ENCODE measurements at places on chromosomes 6 and 20.

- no peak for DNase-seq
Observed at GRCh38 chr20:18272451-18272850, 15.9 kb upstream of the ZNF133 start.

- DNase-seq, result no peak
Observed at GRCh38 chr20:57385940-57386339, 5.3 kb upstream of the RBM38 start.

DNA sequence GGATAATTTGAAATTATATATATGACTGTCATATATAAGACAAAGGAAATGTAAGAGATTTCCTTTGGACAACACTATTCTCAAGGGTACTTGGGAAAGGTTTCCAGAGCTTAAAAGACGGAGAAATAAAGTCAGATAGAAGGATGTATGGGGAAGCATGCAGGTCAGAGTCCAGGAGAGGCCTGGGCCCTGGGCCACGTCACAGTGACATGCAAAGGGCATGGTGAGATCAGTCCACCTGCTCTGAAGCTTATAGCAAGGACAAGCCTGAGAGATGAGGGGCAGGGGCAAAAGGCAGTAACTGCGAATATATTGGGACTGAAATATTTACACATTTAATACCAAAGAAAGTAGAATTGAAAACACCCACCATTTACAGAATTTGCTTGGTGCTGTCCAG lies 24.6 kb upstream of the GMDS start:
- no peak for DNase-seq

GRCh38 chr20:33124994-33125393 lies 43.0 kb upstream of the BPIFA2 start:
- DNase-seq, result no peak

DNA sequence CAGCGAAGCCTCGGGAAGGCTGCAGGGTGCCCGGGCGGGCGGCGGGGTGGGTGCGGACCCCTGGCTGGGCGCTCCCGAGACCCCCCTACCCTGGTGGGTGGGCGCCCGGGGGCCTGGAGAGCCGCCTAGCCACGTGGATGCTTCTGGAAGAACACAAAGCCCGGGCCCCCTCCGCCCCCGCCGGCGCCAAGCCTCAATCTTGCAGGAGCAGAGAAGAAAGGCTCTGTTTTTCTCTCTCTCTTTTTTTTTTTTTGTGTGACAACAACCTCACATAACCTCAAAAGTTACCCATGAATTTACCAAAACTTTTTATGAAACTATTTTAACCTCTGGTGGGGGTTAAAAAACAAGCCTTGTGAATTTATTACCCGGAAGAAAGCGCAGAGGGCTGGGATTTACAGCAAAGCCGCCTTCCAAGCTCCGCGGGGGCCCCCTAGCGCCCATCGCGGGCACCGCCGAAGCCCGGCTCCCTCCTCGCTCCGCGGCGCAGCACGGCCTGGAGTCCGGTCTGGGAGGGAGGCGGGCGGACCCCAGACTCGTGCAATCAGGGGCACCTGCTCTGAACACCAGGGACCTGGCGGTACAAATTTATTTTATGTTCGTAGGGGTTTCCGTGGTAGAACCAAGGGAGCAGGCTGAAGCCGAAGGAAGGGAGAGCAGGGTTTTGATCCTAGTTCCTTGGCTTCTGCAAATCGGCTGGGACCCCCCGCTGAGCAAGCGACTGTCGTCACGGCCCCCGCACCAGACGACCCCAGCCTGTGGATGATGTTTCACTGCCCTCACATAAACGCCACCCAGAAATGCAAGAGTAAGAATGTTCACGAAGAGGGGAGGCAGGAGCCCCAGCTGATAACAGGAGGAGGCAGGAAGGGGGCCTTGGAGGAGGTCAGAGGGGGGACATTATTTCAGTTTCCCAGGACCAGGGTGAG lies 58.9 kb downstream of the ZNF831 start:
- DNase-seq, result peak; percentile 75

DNA sequence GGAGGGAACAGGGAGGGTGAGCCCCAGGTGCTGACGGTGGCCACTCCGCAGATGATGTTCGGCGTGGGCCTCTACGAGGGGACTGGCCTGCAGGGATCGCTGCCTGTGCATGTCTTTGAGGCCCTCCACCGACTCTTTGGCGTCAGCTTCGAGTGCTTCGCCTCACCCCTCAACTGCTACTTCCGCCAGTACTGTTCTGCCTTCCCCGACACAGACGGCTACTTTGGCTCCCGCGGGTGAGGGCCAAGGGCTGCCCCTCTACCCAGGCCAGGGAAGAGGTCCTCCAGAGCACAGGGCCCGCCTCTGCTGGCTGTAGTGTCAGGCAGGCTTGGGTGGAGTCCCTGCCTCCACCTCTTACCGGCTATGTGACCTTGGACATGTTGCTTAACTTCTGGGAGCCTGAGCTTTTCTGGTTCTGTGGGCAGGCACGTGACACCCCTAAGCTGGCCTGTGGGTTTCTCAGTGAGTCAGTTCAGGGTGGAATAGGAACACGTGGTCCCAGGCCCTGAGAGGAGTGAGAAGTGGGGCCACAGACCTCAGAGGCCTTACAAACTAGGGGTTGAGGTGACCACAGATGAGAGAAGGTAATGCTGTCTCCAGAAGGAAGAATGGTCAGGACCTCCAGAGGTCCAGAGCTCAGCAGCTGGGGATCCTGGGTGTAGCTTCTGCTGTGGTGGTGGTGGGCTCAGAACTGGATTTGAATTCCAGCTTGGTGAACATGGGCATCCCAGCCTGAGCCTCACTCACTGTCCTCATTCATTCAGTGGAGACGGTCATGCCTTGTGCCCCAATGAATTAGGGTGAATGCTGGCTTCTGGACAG lies 11.9 kb downstream of the PCIF1 start:
- DNase-seq, result peak; percentile 42

GRCh38 chr6:21039926-21040325 lies 505.7 kb downstream of the CDKAL1 start:
- DNase-seq, result no peak

DNA sequence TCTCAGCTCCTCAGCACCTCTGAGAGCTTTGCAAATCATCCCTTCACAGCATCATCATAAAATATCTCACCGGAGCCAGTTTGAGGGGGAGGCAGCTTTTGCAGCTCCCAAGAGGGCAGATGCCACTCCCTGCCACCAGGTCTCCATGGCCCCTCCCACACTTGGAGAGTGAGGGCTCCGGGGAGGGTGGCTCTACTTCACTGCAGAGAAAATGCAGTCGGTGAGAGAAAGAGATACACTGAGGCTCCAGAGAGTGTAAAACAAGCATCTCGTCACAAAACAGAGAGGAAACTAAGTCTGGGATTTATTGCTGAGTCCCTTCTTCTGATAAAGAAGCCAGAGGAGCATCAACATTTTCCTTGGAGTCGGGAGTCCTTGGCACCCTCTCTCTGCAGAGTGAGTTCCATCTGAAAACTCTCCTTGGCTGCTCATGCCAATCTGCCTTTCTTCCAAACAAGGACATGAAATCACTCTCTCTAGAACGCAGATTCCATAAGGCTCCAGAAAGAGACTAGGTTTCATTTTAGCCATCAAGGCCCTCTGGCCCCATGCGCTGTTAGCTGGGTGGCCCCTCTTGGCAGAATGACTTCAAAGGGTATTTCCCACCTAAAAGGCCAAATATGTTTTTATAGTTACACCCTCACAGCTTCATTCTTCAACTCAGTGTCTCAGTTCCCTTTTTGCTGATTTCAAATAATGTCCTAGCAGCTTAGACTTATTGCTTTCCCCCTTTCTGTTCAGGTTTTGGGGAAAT lies 70.6 kb upstream of the F13A1 start:
- DNase-seq, result no peak

DNA sequence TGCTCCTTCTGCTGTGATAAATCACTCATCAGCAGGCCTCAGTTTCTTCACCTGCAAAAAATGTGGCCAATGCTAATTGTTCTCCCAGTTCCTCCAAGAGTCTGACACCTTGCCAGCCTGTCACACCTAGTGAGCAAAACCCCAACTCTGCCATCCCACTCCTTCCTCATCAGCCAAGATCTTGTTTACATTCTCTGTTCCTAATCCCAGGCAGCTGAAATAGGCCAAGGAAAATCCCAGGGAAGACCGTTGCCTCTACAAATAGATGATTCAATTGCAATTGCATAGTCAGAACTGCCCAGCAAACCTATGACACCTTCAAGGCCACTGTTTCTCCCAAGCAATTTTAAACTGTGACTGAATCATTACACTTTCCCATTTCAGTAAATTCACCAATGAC lies 78.7 kb downstream of the GMDS start:
- DNase-seq, result no peak

DNA sequence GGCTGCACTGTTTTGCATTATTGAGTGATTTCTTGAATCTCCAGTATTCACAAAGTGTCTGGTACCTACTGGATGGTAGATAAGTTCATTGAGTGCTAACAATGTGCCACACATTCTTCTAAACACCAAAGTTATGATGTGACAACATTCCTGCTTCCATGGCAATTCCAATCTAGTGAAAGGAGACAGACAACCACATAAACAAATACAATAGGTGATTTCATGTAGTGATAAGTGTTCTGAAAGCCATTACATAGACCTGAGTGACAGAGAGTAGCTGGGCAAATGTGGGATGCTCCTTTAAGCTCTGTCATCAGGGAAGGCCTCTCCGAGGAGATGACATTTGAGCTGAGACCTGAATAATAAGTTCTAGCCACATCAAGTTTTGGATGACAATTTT lies 295.5 kb downstream of the SLC35F1 start:
- no peak for DNase-seq

DNA sequence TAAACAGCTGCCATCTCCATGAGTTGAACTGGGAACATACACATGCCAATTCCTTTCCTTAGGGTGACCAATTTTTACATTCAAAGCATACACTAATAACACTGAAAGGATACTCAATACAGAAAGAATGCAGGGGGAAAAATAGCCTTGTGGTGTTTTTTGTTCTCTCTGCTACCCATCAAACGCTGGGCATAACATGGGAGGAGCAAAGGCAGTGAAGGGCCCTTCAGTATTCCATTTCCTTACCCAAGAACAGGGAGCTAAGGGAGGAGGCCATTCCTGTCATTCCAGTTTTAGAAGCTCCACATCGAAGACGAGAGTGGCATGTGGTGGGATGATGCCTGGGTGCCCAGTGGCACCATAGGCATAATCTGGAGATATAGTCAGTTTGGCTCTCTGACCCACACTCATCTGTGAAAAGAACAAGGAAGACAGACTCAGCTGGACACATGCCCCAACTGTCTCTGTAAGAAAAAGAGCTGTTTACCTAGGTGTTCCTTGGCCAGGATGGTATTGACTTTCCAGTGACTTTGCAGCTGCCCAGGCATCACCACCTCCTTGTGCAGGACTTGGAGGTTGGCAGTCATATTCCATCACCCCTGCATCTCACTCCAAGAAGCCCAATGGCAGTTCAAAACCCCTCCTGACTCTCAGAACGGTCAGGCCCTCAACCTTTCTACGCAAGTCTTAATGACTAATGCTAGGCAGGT lies 20.9 kb downstream of the FKBP1A start:
- no peak for DNase-seq

DNA sequence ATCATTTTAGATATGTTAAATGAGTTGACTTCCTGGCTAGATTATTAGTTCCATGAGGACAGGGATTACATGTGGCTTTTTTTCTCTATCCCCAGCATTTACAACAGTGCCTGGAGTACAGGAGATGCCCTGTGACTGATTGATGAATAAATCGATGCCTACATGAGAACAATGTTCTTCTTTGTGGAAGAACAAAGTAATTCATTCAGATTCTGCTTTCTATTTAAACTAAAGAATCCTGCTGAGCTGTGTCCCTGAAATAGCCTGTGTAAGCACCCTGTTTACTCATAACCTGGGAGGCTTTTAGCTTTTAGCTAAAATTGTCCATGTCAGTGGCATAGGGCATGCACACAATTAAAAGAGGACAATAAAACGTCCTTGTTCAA lies 125.1 kb upstream of the BTBD3 start:
- no peak for DNase-seq

DNA sequence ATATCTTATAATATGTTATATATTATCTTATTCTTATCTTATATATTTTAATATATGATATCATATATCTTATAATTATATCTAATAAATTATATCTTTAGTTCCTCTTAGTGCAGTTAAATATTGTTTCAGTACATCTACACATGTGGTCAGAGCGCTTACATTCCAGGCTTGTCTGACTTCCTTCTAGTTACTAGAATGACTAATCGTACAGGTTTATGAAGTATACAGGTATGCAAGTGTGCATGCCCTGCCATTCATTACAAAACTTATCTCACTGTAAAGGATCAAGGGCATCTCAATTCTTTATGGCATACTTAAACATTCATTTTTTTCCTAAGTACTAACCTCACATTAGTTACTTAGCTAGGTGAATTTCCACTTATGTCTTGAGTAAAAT lies 1278.0 kb upstream of the MAP3K7 start:
- no peak for DNase-seq

- no peak for DNase-seq
Observed at GRCh38 chr6:108800427-108800864, 47.8 kb upstream of the ARMC2 start.

- no peak for DNase-seq
Observed at GRCh38 chr6:158270389-158271127, 41.7 kb upstream of the TULP4 start.

DNA sequence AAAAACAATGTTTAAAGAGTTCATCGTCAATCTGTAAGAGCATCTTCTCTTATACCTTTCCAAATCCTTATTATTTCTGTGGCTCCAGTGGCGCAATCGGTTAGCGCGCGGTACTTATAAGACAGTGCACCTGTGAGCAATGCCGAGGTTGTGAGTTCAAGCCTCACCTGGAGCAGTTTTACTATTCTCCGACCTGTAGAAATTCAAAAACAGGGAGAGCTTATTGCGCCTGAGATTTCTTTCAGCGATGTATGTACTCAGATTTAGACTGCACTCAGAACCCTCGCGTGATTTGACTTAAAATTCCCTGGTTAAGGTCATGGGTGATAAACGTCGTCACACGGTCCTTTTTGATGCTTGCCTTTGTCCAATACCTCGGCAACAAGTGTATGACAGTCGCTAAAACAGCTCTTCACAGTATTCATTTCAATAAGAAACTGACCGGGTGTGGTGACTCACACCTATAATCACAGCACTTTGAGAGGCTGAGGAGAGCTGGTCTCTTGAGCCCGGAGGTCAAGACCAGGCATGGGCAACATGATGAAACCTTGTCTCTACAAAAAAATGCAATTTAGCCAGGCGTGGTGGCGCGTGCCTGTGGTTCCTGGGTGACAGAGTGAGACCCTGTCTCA lies 11.9 kb downstream of the GPX5 start:
- peak; percentile 5 for DNase-seq

- DNase-seq, result no peak
Observed at GRCh38 chr20:51594236-51595057, 51.9 kb upstream of the NFATC2 start.
